RWPE1 (cell line): ENCODE measurements at places on chromosomes 6 and 20.

GRCh38 chr6:2102966-2103365, 142.4 kb downstream of the GMDS start:
- no peak for DNase-seq

DNA sequence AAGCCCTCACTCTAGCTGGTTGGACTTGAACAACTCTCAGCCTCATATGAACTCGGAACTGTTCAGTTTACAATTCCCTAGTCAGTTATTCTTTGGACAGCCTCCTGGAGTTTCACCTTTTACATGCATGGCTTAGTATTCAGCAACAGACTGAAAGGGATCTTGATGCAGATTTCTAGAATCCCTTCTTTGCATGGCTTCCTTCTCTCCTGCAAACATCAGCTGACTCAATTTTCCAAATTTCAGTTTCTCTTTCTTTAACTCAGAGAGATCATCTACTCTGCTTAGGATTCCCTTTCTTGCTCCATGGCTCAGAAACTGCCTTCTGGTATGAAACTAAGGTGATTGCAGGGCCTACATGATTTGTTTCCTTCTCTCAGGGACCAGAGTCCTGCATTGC, 99.6 kb downstream of the CEP57L1 start:
- DNase-seq: no peak

DNA sequence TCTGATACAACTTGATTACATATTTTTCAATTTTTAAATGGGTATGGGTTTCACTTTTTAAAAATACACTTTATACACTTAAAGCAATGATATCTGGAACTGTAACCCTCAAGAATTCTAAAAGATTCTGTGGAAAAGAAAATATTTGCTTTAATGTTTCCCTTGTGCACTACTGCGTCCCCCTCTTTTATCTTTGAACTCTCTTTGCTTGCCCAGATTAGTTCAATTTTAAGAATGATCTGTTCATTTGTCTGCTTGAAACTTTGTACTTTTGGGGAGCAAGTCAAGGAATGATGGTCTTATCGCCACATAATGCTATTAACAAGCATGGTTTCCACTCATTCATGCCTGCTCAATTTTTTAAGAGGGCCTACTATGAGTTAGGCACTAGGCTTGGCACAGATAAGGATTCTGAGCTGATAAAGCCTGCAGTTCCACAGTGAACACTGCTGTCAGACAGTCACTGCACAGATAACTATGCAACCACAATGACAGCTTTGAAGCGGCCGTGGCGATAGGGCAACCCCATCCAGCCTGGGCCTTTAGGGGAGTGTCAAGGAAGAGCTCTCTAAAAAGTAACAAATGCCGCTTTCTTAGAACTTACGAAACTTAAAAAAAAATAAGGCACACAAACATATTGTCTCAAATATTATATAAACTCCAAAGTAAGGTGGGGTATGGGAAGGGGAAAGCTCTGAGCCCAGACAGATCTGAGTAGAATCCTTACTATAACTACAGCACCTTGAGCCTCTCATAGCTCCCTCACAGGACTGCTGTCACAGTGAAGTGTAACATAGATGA, 29.7 kb downstream of the FYN start:
- DNase-seq: no peak

- DNase-seq: peak; percentile 26
Measured at GRCh38 chr6:40810171-40810570, 223.0 kb upstream of the LRFN2 start.

DNA sequence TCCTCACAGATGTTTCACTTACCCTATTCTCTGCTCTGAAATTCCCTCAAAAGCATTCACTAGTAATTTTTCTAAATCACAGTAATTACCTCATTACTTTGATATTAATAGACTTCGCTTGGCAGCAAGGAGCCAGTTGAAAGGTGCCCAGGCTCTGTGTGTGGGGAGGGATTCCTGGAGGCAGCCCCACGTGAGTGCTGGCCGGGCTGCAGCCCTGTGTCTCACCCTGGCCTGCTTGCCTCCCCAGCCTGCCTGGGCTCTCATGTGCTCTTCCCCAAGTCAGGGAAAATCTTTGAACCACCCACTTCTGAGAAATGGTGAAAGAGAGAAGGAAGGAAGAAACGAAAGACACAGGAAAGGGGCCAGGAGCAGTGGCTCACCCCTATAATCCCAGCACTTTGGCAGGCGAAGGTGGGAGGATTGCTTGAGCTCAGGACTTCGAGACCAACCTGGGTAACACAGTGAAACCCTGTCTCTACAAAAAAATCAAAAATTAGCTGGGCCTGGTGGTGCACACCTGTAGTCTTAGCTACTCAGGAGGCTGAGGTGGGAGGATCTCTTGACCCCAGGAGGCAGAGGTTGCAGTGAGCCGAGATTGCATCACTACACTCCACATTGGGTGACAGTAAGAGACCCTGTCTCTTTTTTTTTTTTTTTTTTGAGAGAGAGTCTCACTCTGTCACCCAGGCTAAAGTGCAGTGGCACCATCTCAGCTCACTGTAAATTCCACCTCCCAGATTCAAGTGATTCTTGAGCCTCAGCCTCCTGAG, 20.0 kb upstream of the SNTA1 start:
- DNase-seq: no peak

DNA sequence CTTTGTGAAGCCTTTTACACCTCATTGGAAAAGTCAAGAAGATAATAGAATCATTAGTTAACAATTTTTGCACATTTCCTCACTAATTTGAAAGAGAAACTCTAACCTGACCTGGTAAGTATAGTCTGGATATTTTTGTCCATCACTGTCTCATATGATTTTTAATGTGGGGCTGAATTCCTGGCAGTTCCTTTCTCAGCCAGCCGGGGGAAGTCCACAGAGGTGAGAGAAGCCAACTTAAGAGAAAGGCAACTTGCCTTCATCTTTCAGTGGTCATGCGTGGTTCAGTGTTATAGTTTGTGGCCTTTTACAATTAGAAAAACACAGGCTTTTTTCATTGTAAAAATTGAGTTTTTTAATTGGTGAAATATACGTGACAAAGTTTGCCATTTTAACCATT, 80.6 kb downstream of the CDYL start:
- DNase-seq: no peak

GRCh38 chr6:151254451-151255081, 14.8 kb downstream of the AKAP12 start:
- DNase-seq: no peak

GRCh38 chr6:10793035-10793434, 45.3 kb downstream of the MAK start:
- no peak for DNase-seq

DNA sequence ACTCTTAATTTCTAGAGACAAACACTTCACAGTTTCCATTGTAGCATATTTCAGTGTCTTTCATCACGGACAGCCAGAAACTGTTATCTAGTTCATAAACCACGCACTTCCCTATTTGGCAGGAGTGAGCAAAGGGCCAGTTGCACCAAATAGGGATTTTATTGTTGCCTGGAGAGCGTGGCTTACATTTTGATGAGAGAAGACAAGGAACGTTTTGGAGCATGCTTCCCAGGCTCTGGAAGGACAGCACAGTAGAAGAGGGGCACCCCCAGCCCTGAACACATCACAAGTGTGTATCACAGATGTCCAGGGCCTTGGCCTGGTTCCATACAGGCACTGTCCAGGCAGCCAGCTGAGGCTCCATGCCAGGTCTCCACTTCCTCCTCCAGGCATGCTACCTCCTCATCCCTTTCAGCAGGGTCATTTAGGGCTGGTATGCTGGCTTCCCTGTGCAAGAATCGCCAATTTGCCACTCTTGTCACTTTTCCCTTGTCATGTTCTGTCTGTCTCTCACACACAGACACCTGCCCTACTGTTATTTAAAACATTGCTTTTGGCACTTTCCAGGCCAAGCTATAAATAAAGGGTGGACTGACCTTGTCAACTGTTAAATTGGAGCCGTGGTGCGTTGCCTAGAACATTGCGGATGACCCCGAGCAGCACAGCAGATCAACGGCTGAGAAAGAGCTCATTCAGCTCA, 235.0 kb upstream of the GMDS start:
- no peak for DNase-seq

- DNase-seq: peak; percentile 85
Measured at GRCh38 chr6:3456898-3457709, at the start of gene SLC22A23. Gene SLC22A23, minus strand, starts transcription at chr6:3457050. Its CDS starts 491 bp downstream, at chr6:3456559.

- DNase-seq: peak; percentile 44
Measured at GRCh38 chr6:10555625-10556309, 34.6 kb downstream of the GCNT2 start.

DNA sequence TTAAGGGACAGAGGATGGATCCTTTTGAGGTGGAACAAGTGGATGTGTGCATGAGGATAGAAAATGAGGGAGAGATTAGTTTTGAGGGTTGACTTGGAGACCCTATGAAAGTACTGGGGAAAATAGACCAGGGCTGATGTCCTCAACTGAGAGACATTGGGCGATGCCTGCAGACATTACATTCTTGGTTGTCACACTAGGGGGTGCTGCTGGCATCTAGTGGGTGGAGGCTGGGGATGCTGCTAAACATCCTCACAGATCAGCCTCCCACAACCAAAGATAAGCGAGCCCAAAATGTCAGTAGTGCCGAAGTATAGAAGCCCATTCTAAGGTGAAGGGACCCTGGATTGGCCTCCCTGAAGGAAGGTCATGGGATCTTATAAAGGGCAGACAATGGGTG, 63.3 kb downstream of the MOCS1 start:
- DNase-seq: no peak

GRCh38 chr6:146634022-146634421, 35.2 kb downstream of the ADGB start:
- no peak for DNase-seq

- DNase-seq: no peak
Measured at GRCh38 chr6:107128577-107128976, 13.3 kb upstream of the BEND3 start.

- no peak for DNase-seq
Measured at GRCh38 chr20:17641993-17642392, 40.0 kb downstream of the RRBP1 start.

DNA sequence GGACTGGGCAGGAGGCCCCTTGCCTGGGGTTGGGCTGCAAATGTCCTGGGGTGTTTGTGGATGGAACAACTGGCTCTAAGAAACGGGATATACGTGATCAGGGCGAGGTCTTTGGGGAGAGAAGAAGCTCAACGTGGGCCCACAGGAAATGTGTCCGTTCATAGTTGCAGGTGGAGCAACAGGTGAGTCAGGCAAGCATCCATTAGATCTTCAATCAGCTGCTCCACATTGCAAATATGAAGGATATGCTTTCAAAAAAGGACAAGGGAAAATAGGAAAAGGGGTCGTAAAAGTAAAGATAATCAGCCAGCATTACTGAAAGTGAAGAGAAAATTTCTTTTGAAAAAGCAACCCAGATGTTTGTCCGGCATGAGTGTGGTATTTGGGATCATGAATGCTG, 251.0 kb downstream of the CDH4 start:
- DNase-seq: no peak

DNA sequence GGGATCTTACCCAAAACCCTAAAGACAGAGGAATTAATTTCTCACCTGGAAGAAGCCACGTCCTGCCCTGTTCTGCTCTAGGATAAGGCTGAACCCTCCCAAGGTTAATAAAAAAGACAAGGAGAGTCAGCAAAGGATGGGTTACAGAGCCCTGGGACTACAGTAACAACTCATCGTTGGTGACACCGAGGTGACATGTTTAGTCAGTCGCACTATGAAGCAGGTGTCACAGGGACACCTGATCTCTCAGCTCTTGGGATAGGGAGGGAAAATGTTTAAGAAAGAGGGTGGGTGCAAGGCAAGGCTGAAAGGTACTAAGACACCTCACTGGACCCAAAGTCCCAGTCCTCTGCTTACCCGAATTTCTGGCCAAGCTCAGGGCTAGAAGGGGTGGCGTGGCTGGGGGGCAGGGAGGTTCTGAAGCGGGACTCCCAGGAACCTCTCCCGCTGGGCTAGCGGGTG, 562 bp downstream of the MOCS1 start:
- DNase-seq: no peak

DNA sequence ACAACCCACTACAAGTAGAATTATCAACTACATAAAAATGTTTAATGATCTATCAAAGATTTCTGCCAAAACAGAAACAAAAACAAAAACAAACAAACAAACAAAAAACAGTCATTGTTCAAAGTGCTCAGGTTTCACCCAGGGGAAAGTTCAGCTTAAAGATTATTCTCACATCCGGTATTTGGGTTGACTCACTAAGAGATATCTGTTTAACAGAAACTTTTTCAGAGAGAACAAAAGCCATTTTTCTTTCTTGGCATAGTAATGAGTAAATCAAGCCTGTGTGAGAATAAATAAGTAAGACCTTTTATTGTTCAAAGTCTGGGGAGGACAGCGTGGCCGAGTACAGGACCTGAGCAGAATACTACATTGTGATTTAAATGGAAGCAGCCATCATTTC, 143.6 kb downstream of the RCAN2 start:
- DNase-seq: no peak

DNA sequence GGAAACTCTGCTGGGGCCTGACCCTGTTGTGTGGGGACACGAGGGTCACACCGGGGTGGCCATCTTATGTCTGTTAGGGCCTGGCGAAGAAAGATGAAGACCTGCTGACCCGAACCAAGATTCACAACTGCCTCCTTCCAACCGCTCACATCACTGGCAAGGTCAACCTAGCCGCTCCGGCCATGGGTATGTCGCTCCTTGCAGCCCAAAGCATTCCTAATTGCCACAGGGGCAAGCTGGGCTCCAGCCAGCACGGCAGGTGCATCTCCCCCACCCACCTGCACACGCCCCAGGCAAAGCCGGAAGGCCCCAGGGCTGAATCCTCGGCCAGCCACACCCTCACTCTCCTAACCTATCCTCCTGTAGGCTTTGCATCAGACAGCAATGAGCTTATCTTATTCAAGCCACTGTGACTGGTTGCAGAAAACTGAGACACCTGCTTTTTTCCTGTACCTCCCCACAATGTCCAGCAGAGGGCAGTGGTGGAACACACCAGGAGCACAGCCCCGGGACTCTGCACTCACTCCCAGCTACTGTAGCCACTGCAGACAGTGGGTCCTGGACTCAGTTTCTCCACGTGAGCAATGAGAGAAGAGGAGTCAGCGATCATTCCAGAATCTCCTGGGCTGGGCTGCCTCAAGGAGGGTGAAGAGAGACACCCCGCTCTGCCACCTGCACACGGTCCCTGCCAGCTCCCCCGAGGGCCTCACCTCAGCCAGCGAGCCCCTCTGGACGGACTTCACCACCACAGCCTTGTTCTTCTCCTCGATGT, 170.2 kb downstream of the PREX1 start:
- peak; percentile 95 for DNase-seq

DNA sequence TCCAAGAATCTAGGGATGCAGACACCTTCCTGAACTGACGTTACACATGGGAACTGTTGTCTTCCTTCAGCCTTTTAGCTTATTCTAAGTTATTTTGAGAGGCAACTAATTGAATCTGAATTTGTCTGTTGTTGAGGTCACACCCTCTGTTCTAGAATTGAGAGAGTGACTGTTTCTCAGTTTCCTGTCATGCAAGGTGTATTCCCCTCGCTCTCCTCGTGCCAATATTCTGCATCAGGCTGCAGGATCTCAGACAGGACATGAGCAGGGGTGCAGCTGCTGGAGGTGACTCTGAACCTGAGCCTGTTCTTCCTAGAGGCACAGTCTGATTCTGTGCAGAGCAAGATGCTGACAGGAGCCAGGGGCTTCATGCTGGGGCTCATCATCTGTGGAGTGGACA, 52.5 kb downstream of the HLA-DPB1 start:
- no peak for DNase-seq

DNA sequence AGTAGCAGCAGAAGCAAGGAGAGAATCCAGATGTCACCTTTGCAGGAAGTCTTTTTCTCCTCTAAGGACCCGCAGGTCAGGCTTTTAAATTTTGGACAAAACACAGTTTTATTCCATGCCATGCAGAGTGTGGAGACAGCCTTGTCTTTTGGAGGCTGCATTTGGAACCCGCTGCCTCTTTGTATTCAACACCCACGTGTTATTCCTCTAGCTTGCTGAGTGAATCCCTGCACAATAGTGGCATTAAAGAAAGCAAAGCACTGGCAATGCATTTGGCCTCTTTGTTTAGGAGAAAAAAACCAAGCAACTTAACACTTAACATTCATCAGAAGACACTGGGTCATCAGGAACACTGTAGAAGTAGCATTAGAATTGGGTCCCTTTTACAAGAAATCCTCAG, 43.5 kb downstream of the TFAP2B start:
- no peak for DNase-seq
